ENCODE measurements at places on chromosomes 13 and 19. TPM values are rescaled to one million over a fixed set of nuclear protein-coding genes. Genes with fewer than 3 reads are reported as not detected.

- DNase-seq = no peak
These were observed 43.2 kb downstream of the ZNF571 start for GRCh38 chr19:37551129-37551993.

The OCEL1 gene
- total RNA-seq = 3.4 TPM

GRCh38 chr19:4399812-4400134, 574 bp downstream of the SH3GL1 start:
- no peak for DNase-seq

DNA sequence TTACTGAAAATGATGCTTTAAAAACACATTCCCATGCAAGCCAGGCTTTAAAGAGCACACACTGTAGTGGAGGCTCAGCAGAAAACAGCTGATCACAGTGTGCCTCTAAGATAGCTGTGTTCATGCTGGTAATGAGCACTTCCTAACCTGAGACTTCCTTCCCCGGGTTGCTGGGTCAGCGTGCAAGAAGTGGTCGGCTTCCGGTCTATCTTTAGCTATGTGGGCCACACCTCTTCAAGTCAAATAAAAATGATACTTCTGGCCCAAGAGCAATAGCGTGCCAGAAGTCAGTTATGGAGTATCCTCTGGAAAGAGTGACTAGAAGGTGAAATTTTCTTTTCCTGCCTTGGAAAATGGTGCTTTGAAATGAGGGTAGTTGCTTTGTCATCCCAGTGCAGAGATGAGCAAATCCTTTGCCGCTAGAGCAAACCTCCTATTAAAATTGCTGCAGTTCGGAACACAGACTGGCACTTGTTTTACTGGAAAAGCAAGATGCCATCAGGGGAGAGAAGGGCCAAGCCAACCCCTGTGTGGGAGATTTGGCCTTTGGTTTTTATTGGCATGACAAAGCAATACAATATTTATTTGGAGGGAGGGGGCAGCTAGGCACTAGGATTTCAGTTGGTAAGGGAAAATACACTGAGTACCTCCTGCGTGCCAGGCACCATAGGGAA, 64.2 kb downstream of the ARHGAP35 start:
- DNase-seq = peak; percentile 41

The SAFB2 gene
- 56.6 TPM for total RNA-seq

The SH2D3A gene
- 0.20 TPM for total RNA-seq

GRCh38 chr19:43782689-43783231, 2.0 kb upstream of the KCNN4 start:
- DNase-seq = no peak

- DNase-seq = peak; percentile 97
These were observed 1.7 kb upstream of the PPP1R37 start for GRCh38 chr19:45091031-45091923.

- peak; percentile 81 for DNase-seq
These were observed 20.0 kb upstream of the ERCC1 start for GRCh38 chr19:45443462-45444317.

- no peak for DNase-seq
These were observed 156.4 kb downstream of the COL4A1 start for GRCh38 chr13:110150384-110151101.

GRCh38 chr13:62432295-62432694, 1016.6 kb upstream of the PCDH20 start:
- no peak for DNase-seq
